ENCODE measurements at places on chromosomes 3 and 15.

DNA sequence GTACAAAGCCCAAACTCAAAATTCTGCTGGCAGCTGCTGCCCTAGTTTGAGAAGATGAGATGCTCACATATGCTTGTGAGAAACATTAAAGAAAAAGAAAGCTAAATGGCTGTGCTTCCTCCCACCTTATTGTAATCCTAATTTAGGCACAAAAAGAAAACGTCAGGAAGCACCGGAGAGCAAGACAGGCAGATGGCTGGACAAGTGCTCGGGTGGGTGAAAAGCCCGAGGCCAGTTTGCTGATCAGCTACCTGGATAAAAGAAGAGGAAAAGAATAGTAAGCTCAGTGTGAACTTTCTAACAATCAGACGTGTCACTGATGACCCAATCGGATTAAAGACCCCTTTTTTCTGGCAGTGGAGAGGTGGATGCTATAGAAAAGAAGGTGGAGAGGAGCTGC lies 368.0 kb upstream of the ATP10A start:
- peak; percentile 42 for DNase-seq

- DNase-seq, result no peak
These were observed 249.1 kb downstream of the PLCL2 start for GRCh38 chr3:17133632-17134545.

- peak; percentile 33 for DNase-seq
These were observed 49.5 kb downstream of the APBA2 start for GRCh38 chr15:28935316-28935715.

DNA sequence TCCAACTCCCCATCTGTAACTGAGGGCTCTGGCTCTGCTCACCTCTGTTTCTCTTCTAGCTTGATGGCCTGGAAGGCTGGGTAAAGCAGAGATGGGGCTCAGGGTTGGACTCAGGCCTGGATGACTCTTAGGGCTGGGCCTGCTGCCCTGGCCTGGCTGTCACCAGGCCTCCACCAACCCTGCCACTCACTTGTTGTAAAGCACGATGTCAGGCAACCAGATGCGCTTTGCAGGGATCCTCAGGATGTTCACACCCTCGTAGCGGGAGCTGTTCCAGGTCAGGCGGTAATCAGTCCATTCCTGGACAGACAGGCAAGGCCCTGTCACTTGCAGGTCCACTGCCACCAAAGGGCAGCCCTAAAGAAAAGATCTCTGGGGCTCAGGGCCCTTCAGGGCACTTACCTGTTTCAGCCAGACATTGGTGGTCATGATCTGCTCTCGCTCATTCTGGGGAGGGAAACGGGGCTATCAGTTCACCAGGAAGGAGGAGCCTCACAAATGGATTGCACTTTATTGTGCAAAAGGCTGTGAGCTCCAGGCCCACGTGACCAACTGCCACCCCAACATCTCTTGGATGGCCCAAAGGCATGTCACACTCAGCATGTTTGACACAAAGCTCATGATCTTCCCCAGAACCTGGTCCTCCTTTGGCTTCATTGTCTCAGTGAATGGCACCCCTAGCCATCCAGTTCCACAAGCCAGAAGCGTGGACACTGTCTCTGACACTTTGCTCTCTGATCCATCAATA lies 9.9 kb downstream of the CHRNB4 start:
- no peak for DNase-seq

- DNase-seq, result peak; percentile 90
These were observed 10.4 kb downstream of the FAM174B start for GRCh38 chr15:92645051-92645631.

DNA sequence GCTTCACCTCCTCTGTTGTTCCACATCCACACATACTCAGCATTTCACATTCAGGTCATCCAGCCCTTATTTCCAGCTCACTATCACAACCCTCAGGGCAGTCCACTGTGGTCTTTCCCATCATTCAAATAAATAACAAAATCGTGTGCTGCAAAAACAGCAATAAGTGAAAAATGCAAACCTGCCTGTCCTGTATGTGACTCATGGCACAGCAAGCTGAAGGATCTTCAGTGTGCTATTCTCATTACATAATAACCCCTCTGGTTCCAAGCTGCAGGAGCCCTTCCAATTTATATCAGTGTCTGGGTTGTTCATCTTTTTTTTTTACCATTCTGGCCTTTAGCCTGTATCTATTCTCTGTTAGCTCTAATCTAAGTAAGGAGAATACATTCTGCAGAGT lies 185.3 kb upstream of the UBE2E2 start:
- no peak for DNase-seq

DNA sequence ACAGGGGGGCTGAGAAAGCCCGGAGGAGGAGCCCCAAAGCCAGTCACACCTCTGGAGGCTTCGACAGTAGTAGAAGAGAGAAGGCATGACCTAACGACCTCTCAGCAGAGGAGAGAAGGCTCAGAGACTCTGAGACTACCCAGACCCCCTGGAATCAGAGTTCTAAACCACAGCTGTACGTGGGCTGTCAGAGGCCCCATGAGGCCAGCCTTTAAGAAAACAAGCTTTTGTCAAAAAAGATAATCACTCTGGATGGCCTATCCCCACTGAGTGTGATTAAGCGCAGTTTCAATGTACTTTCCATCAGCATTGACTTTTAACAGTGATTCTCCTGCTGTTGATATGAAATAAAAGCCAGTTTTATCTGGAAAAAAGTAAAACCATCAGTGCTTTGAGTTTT lies 330.3 kb downstream of the CLSTN2 start:
- no peak for DNase-seq

- no peak for DNase-seq
These were observed 9.1 kb downstream of the CLPX start for GRCh38 chr15:65176056-65176455.

DNA sequence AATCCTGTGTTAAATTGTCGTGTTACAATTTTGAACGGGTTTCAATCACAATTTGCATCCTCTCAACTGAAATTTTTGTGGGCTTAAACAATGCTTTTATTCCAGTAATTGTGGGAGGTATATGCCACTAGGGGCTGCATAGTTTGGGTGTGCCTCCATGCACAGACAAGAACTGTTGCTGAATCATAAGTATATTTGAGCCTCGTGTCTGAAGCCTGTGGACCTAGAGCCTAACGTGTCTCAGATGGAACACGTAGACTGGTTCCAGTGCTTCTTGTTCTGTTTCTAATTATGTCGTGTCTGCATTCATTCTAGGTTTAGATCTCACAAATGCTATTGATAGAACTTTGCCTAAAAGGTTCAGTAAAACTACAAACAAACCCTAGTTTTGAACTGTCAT lies 363.4 kb downstream of the RBMS3 start:
- DNase-seq, result no peak

- DNase-seq, result no peak
These were observed 3.1 kb downstream of the MYO1E start for GRCh38 chr15:59369597-59369996.

- peak; percentile 88 for DNase-seq
These were observed 33.1 kb downstream of the ASB7 start for GRCh38 chr15:100635406-100636071.

GRCh38 chr3:171881251-171881650 lies 38.1 kb downstream of the TMEM212 start:
- no peak for DNase-seq

DNA sequence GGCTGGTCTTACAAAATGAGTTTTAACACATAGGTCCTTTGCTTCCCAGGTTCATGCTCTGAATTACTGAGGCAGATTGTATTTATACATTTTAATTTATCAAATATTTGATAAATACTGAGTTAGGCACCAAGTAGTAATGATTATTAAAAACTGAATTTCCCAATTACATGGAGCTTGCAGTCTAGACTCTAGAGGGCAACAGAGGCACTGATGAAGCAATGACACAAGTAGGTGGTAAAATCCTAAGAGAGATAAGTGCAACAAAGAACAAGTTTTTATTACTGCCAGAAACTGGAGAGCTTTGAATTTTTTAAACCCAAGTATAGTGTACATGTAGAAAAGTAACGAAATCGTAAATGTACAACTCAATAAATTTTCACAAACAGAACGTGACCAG lies 406.2 kb upstream of the RARB start:
- no peak for DNase-seq

- DNase-seq, result peak; percentile 9
These were observed 270.3 kb downstream of the RYR3 start for GRCh38 chr15:33581032-33581431.

- peak; percentile 81 for DNase-seq
These were observed 951 bp downstream of the FNDC3B start for GRCh38 chr3:172040078-172040980.

- DNase-seq, result no peak
These were observed 28.6 kb downstream of the MEGF11 start for GRCh38 chr15:66224946-66225345.

GRCh38 chr15:39583596-39584265 lies 2.9 kb downstream of the THBS1 start:
- no peak for DNase-seq

GRCh38 chr3:185843126-185843525 lies 18.3 kb upstream of the IGF2BP2 start:
- no peak for DNase-seq

- no peak for DNase-seq
These were observed 110.4 kb downstream of the EDEM1 start for GRCh38 chr3:5297895-5298294.

- no peak for DNase-seq
These were observed 263.6 kb downstream of the TBL1XR1 start for GRCh38 chr3:176933704-176934103.

DNA sequence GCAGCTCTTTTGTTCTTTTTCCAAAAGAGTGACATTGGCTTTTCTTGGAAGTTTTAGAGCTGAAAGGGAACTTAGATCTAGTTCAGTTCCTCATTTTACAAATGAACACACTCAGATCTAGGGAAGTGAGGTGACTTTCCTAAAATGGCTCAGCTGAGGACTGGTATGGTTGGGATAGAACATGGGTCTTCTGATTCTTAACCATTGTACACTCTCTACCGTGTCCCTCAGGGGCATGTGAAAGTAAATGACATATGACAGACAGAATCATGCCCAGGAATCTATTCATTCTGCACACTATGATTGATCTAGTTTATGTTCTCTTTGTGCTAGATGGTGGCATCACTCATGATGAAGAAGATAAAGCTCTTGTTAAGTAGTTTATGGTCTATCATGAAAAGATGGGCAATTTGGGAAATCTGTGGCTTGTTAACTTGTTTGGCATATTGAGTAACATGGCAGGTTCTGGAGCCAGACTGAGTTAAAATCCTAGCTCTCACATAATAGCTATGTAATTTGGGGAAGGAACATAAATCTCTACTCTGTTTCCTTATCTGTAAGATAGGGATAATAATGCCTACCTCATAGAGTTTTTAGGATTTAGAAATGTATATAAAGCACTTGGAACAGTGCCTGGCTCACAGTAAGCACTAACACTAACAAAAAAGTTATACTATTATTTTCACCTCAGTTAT lies 30.9 kb downstream of the UBE2E1 start:
- no peak for DNase-seq

GRCh38 chr3:58161435-58162398 lies 49.1 kb downstream of the DNASE1L3 start:
- no peak for DNase-seq

DNA sequence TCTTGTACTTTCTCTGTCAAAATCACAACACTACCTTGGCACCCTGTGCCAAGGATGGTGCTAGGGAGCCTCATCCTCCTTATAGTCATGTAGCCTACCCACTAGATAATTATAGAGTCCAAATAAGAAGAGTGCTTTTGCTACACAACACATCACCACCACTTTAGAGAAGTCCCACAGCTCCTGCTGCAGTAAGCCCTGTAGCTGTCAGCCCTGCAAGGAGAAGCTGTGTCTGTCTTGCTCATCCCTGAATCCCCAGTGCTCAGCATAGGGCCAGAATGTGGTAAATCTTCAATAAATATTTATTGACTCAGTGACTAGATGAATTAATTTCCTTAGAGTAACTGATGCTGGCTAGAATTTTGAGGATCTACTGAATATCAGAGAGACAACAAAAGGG lies 190.8 kb downstream of the ZNF621 start:
- DNase-seq, result no peak

DNA sequence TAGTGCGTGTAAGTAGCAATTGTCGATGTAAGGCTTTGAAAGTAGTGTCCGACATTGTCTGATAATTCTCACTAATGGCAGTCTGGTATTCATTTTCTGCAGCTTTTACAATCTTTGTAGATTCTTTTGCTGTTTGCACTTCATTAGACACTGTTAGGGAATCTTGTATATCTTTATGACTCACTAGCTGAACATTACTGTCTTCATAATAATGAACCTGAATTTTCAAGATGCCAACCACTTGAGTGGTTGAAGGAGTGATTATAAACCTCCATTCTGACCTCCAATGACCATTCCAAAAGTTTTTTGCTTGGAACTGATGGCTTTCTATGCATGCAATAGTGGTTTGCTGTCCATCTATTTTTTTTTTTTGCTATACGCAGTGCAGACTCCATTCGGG lies 76.4 kb upstream of the MFGE8 start:
- no peak for DNase-seq

- DNase-seq, result peak; percentile 72
These were observed 15.9 kb upstream of the TMEM42 start for GRCh38 chr3:44845528-44846520.

DNA sequence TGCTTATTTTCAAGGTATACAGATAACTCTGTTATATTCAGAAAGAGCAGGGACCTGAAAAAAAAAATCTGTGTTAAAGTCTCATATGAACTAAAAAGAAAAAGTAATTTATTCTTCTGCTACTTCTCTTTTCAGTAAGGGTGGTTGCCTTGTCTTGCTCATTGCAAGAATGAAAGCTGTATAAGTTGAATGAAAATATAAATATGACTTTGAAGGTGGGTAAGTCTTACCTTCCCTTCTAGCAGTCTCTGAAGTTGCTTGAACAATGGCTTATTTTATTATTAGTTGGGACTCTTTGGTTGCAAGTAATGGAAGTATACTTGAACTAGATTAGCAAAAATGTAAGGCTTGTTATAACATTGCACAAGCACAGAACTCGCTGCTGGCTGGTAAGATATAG lies 1554.9 kb downstream of the SI start:
- no peak for DNase-seq

DNA sequence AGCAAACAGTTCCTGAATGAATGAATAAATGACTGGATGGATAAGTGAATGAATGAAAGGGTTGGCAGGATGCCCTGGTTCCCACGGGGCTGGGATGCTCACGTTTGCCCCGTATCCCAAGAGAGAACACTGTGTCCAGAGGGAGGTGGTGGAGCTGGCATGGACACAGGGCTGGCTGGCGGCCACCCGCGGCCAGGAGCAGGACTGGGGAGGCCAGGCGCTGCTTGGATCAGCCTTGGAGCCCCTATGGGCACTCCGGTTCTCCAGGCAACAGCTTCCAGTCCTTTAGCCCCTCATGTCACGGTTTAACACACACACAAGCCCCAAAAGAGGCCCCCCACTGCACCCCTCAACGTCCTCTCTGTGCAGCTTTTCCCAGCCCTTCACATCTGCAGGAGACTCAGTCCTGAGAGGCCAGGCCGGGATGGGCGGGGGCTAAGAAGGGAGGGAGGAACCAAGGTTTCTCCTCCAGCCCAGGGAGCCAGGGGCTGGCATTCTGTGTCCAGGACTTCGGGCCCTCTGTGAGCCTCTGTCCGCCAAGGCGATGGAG lies 86.0 kb upstream of the ALDH1L1 start:
- DNase-seq, result peak; percentile 71

- DNase-seq, result no peak
These were observed 28.5 kb downstream of the TSPAN3 start for GRCh38 chr15:77042245-77042919.

- peak; percentile 27 for DNase-seq
These were observed 19.9 kb downstream of the ITPR1 start for GRCh38 chr3:4512895-4513616.
